SK-N-SH treated with all-trans-retinoic acid at 6 μM for 48 hours (cell line): ENCODE measurements at places on chromosomes 7 and 10.
A peak's percentile ranks its signal among the peaks of the same experiment; 100 is the strongest.

- peak; percentile 45 for ATAC-seq
Measured at GRCh38 chr10:13990392-13990805, 340.3 kb downstream of the FRMD4A start.

GRCh38 chr7:139562491-139562890 lies 39.0 kb downstream of the CLEC2L start:
- ATAC-seq = no peak

DNA sequence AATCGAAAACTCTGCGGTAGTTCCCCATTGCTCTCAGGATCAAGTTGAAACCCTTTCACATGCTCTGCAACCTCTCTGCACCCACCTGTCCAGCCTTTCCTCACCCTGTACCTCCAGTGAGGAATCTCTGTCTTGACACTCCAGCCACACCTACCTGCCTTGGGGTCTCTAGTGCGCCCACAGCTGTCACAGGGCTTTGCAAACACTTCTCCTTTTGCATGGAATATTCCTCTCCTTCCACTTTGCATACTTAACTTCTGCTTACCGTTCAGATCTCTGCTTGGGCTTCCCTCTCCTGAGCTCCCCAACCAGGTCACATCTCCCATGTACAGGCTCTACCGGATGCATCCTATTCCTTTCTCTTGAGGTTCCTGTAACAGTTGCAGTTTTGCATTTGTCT lies 6.6 kb upstream of the ZYX start:
- ATAC-seq = no peak

DNA sequence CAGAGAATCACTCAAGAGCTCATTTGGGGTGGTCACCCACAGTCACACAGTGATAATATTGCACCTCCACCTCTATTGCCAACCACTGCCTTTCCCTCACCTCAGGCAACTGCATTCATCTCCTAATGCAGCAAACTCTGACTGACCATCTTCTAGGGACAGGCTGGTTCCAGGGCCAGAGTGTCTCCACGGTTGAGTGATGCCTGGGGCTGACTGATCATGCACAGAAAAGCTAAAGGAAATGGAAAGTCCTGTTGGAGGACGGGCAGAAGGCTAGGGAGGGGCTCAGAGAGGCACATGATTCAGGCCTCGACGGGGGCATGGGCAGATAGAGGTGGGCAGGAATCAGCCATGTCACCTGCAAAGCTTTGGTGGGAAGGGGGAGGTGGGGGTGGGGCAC lies 127.1 kb upstream of the TNS3 start:
- no peak for ATAC-seq

DNA sequence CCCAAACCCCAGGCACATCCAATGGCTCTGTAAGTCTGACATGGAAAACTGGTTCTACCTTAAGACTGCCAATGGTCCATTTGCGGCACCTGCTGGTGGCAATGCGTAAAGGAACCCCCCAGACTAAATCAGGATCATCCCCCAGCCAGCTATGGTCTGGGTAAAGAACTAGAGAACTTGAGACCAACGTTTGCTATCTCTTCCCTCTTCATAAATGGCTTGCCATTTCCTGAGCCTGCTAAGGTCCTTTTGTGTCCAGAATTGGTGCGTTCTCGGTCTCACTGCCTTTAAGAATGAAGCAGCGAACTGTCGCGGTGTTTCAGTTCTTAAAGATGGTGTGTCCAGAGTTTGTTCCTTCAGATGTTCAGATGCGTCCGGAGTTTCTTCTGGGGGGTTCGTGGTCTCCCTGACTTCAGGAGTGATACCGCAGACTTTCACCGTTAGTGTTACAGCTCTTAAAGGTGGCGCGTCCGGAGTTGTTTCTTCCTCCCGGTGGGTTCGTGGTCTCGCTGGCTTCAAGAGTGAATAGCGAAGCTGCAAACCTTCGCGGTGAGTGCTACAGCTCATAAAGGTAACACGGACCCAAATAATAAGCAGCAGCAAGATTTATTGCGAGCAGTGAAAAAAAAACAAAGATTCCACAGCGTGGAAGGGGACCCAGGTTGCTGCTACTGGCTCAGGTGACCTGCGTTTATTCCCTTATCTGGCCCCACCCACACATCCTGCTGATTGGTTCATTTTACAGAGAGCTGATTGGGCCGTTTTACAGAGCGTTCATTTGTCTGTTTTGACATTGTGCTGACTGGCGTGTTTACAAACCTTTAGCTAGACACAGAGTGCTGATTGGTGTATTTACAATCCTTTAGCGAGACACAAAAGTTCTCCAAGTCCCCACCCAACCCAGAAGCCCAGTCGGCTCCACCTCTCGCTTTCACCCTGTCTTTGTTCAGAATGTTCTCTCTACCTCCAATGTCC lies 95.4 kb downstream of the ELMO1 start:
- no peak for ATAC-seq

GRCh38 chr7:36115448-36116321 lies 37.4 kb upstream of the EEPD1 start:
- ATAC-seq = peak; percentile 96

- ATAC-seq = no peak
Measured at GRCh38 chr7:158257001-158257400, 330.6 kb downstream of the PTPRN2 start.

DNA sequence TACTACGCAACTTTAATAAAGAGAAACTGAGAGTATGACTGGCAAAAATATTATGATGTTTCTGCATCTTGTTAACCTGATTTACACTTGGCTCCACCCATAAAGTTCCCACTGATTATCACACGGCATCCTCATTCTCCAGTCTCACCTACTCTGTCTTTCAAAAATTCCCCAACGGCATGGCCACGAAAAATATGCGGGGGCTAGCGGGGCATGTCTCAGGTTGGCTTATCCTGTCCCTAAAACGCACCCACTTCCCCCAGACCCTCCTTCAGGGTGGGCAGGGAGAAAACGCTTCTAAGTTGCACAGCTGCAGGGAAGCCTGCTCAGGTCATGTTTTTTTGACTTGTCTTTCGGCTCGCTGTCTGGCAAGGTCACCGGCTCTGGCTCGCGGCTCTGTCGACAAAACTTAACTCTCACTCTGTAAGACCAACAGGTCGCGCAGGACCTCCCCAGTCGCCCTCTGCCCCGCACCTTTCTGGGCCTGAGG lies 3.8 kb downstream of the CDK6 start:
- no peak; the same call in 2 of the 3 replicates for ATAC-seq

- ATAC-seq = no peak
Measured at GRCh38 chr7:121105262-121105661, 116.8 kb downstream of the CPED1 start.

- ATAC-seq = no peak; the same call in 2 of the 3 replicates
Measured at GRCh38 chr7:69531050-69531449, 67.2 kb upstream of the AUTS2 start.

DNA sequence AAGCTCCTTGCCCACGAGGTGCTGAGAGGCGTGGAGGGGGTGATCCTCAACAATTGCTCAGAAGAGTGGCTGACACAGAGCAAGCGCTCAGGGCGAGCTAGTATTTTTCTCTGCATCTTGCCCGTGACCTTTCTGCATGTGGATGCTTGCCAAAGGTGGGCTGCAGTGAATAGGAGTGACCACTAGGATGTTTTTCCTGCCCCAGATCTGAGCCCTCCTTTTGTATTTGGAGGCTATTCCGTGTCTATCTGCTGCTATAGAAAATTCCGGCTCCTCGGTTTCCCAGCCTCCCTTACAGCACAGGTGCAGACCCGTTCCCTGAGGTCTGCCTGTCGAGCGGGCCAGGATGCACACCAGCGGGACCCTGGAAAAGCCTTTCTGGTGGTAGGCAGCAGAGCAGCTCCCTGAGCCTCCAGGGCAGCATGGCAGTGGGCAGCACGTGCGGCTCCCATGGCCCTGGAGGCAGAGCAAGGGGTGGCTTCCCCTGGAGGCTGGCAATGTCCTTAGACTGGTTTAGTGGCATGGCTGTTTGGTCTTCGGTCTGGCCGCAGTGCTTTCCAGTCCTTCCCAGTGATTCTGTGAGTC lies 145.1 kb upstream of the PCBD1 start:
- ATAC-seq = no peak

DNA sequence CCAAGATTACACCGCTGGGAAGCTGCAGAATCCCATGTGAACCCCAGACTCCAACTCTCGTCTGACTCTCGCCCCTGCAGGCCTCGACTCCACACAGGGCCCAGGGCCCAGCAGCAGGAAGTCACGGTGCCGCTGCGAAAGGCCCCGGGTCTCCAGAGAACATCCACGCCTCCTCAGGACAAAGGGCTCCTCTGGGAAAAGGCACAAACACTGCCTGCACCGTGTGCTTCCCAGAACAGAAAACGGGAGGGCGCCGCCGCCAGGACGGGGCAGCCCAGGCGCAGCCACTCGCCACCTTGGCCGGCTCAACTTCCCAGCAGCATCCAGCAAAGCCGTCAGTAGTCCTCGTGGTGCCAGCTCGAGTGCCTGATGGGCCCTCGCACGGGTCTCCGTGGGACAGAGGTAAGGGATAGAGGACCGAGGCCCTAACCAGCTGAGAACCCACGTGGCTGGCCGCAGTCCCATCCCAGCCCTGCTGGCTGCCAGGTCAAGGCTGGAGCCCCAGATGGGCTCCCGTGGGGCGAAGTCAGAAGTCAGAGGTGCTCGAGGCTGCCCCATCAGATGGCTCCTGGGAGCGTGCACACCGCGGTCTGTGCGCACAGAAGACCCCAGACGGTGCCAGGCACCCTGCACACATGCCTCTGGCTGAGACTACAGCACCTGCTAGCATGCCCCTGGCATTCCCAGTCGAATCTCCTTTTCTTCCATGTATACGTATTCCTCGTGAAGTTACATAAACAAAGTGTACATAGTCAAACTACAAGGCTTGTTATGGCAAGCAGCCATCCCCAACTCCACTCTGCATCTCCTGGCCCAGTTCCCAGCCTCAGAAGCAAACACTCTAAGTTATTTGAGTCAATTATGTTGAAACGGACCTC lies 60.2 kb downstream of the MAD1L1 start:
- ATAC-seq = peak; percentile 60

DNA sequence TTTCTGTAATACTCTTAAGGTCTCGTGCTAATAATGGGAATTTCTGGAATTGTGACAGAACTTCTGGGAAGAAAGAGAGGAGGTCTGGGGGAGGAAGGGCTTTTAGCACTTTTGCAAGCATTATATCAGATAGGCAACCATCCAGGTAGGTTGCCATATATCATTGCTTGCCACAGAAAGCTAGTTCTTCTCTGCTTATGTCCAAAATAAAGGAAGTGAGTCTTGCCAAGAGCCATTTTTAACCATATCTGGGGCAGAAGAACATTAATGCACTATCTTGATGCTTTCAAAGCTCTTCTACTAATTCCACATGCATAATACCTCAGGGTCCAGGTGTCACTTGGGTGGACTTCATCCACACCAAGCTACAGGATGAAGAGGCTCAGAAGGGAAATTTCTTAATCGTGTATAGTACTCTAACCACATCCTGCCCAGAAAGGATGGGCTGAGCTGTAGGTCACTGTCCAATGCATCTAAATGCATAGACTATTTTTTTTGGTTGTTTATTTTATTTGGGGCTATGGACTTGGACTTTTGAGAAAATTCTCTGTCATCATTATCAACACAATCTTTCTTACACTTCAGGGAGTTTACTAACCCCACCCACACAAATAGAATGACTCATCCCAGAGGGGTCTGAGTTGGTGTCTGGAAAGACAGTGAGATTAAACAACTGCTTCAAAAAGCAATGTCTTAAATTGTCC lies 68.9 kb upstream of the ADO start:
- no peak for ATAC-seq

GRCh38 chr10:105761576-105762260 lies 1120.6 kb downstream of the SORCS3 start:
- no peak for ATAC-seq

GRCh38 chr7:88355011-88355410 lies 48.3 kb upstream of the STEAP4 start:
- ATAC-seq = no peak

GRCh38 chr10:74766501-74766900 lies 59.9 kb upstream of the KAT6B start:
- no peak for ATAC-seq

DNA sequence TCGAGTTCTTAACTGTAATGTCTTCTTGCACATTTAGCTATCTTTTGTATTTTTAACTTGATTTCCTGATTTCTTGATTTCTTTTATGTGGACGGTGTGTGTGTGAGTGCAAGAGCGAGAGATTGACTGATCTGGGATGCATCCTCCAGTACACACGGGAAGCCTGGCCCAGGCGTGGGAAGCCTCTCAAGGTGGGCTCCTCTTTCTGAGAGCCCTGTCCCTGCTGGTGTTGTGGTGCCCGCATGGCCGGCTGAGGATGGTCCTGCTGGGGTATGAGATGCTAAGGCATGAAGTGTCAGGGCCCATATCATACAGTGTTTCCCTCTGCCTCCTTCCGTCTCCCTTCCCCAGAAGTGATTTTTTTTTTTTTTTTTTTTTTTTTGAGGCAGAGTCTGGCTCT lies 130.8 kb upstream of the TCERG1L start:
- no peak for ATAC-seq

GRCh38 chr7:71193099-71193810 lies 61.3 kb downstream of the GALNT17 start:
- ATAC-seq = no peak

DNA sequence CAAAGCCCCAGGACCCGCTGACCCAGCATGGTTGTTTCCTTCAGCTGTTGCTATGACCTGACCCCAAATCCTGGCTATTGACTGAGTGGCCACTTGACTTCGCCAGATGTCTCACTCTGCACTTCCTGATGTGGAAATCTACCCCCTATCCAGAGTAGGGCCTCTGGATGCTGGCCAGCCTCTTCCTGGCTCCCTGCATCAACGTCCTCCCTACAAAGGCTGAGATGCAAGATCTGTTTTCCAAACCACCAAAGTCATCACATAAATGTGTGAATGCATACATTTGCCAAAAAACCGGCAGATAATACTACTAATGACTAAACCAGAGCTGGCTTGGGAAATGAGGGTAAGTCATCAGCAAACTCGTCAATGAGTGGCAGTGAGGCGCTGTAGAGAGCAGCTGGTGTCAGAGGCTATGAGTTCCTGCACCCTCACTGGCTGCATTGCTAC lies 70.4 kb downstream of the PYROXD2 start:
- no peak for ATAC-seq

GRCh38 chr7:27171325-27171636 lies 2.8 kb downstream of the HOXA10 start:
- no peak for ATAC-seq

GRCh38 chr7:8176370-8177081 lies 85.4 kb downstream of the ICA1 start:
- peak; percentile 25; the same call in 1 of the 3 replicates for ATAC-seq

GRCh38 chr7:100107125-100107737 lies 5.8 kb downstream of the AP4M1 start:
- ATAC-seq = no peak

DNA sequence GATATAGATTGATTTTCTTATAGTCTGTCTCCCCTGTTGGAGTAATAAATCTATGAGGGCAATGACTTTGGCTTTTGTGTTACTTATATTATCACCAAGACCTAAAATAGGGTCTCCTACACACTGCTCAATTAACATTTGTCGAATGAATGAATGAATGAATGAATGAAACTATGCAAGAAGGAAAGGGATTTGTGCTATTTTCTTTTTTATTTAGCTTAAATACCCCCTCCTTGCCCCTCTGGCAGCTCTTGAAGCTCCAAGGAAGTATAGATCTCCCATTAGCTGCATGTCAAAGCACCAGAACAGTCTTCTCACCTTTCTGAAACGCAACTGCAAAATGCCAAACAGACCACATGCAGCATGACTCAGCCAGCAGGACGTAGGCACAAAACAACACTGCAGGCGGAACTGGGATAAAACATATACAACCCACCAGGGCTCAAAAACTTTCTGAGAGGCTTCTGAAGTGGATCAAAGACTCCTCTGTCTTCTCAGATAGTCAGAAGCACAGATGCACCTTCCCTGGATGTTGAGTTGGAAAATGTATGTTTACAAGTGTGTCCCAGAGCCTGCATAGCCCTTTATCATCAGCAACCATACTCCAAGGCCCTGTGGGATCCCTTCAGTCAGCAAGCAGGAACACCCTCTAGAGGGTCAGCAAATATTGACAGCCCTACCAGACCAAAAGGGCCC lies 187.8 kb downstream of the NPSR1 start:
- peak; percentile 42; the same call in 2 of the 3 replicates for ATAC-seq
